ENCODE measurements at places on chromosomes 4 and X. TPM values are rescaled to one million over a fixed set of nuclear protein-coding genes. Genes with fewer than 3 reads are reported as not detected.

Gene EMCN
- 1.6 TPM for total RNA-seq

Gene MXRA5
- 0.75 TPM for total RNA-seq

DNA sequence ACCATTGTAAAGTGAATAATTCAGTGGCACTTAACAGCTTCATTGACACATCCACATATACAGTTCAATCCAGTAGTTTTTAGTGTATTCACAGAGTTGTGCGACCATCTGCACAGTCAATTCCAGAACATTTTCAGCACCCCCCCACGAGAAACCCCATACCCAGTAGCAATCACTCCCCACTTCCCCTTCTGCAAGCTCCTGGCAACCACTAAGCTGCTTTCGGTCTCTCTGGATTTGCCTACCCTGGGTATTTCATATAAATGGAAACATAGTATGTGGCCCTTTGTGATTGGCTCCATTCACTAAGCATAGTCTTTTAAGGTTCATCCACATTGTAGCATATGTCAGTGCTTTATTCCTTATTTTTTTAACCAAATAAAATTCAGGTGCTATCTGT is 10.0 kb downstream of the MSL3 start:
- H3K4me3 ChIP-seq: no peak overlapping the region
- H3K27ac ChIP-seq: no peak overlapping the region
- no peaks in the 10 kb centered on the region for H3K4me1 ChIP-seq
- H3K36me3 ChIP-seq: no peaks in the 10 kb centered on the region

GRCh38 chrX:9501362-9501761 is 36.5 kb downstream of the TBL1X start:
- no peaks in the 10 kb centered on the region for H3K36me3 ChIP-seq
- H3K27ac ChIP-seq: no peak overlapping the region
- H3K4me1 ChIP-seq: no peaks in the 10 kb centered on the region
- no peaks in the 10 kb centered on the region for H3K27me3 ChIP-seq

DNA sequence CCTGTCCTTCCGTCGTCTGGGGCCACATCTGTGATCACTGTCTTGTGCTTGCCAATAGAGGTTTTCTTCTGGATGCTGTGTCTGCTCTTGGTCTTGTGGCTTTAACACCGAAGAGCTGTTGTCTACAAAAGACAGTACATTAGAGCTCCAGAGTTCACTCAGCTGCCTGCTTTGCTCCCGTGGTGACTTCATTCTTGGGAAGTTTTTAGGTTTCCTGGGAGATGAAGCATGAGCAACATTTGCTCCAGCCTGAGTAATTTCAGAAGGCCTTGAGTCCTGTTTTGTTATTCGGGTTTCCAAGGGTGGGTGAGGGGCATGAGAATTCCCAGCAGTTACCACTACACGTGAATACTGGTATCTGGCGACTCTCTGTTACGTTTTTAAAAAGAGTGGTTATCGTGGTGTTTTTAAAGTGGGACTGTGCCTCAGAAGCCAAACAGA is 189.2 kb downstream of the SHROOM3 start:
- H3K4me1 ChIP-seq: peaks cover 70% of the 10 kb centered on the region
- peak overlapping the region; percentile 84 for H3K27ac ChIP-seq
- no peaks in the 10 kb centered on the region for H3K36me3 ChIP-seq
- DNase-seq: no peak
- no peaks in the 10 kb centered on the region for H3K27me3 ChIP-seq
- no peak overlapping the region for H3K4me3 ChIP-seq
